ENCODE measurements at places on chromosomes 4 and X. TPM values are rescaled to one million over a fixed set of nuclear protein-coding genes. Genes with fewer than 3 reads are reported as not detected.

The FAM9B gene
- total RNA-seq, result not detected

DNA sequence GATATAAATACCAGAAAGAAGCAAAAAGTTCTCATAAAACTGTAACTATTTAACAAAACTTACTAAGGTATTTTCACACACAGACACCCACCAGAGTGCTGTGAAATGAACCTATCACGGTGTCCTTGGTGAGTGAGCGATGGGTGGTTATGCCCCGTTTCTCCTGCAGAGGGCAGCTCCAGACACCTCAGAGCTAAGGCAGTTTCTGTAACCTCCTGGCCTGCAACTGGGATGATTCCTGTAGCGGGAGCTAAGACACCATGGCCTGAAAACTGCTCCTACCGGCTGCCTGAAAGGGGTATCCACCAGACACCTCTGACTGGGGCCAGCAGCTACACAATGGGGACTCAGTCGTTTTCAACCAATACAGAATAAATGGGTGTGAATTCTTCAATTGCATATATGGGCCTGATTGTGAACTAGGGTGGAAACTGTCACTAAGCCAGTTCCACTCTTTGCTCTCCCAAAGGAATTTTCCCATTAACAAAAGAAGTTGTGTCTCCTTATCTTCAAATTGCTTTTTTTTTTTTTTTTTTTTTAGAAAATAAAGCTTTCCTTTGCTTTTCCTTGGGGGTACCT lies 2375.8 kb upstream of the TENM3 start:
- no peak overlapping the region for H3K27ac ChIP-seq
- H3K36me3 ChIP-seq, result no peaks in the 10 kb centered on the region
- no peaks in the 10 kb centered on the region for H3K4me1 ChIP-seq
- no peak overlapping the region for H3K4me3 ChIP-seq

- no peak overlapping the region for H3K27ac ChIP-seq
- no peak for DNase-seq
- H3K4me3 ChIP-seq, result no peak overlapping the region
- no peaks in the 10 kb centered on the region for H3K36me3 ChIP-seq
- H3K27me3 ChIP-seq, result no peaks in the 10 kb centered on the region
Measured at GRCh38 chr4:165560941-165561340, 182.1 kb downstream of the CPE start.

- no peak for DNase-seq
- H3K4me1 ChIP-seq, result no peaks in the 10 kb centered on the region
- H3K36me3 ChIP-seq, result no peaks in the 10 kb centered on the region
- H3K4me3 ChIP-seq, result no peak overlapping the region
- no peaks in the 10 kb centered on the region for H3K27me3 ChIP-seq
Measured at GRCh38 chrX:20906571-20906970, 467.6 kb upstream of the CNKSR2 start.

DNA sequence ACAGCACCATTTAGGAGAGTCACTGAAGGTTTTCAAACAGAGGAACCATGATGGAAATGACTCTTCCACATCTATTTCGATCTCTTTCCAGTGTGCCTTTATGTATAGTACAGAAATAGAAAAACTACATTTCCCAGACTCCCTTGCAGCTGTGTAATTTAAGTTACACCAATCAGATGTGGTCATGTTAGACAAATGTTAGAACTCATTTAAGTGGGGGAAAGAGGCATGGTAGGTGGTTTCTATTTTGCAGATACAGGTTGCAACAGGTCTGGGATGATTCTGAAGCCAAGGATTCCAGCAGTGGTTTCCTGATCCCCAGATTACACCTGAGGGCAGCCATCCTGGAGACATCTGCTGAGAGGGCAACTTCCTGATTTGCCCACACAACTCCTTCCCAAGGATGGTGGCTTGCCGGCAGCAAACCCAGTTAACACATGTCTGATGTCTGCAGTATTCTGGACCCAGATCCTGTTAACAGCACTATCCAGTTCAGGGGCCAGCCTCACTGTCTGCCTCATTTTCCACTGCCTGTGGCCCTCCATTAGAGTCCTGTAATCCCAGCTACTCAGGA lies 38.7 kb upstream of the PDK3 start:
- H3K27me3 ChIP-seq, result no peaks in the 10 kb centered on the region
- no peak overlapping the region for H3K4me3 ChIP-seq
- no peak for DNase-seq

DNA sequence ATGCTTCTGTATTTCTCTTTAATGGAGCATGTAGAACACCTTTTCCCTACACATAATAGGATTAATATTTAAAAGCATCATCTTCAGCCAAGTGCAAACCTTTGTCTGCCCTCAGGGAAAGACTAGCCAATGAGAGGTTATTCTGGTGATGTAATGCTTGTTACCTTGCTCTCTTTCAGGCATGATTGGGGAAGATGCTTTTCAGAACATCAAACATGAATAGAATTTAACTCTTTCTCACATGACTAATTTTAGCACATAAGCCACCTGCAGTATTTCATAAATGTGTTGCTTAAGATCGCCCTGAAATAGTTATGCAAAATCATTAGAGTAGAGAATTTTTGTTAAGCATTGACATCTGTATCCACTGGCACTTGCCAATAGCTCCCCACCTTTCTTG lies 10.7 kb upstream of the EPGN start:
- H3K36me3 ChIP-seq, result no peaks in the 10 kb centered on the region
- no peaks in the 10 kb centered on the region for H3K27me3 ChIP-seq

- H3K36me3 ChIP-seq, result no peaks in the 10 kb centered on the region
- peak overlapping the region; percentile 81 for H3K4me3 ChIP-seq
- H3K4me1 ChIP-seq, result peaks cover 46% of the 10 kb centered on the region
- H3K27ac ChIP-seq, result peak overlapping the region; percentile 93
- no peaks in the 10 kb centered on the region for H3K27me3 ChIP-seq
Measured at GRCh38 chr4:68349279-68349648, 626 bp downstream of the YTHDC1 start.
